ENCODE measurements at places on chromosomes 6 and 20.

GRCh38 chr6:83709748-83710050 lies 798 bp upstream of the SNAP91 start:
- no peak for DNase-seq

DNA sequence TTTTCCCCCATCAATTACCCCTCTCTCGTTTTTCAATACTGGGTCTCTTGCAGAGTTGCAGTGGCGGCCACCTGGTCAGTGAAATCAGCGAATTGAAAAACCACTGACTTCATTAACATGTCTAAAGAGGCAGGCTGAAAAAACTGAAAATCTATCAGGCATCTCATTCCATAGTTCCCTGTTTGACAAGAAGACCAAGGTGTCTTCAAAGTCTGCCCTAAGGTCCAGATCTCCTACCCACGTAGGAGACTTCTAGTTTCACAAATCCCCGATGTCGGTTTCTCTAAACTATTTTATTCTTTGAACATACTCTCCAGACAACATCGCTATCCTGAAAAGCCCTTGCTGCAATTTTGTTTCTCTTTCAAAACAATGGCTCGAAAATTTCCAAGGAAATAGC lies 796 bp upstream of the TUBB start:
- no peak for DNase-seq

- DNase-seq, result no peak
These were observed 12.8 kb downstream of the TRAF3IP2 start for GRCh38 chr6:111592726-111593511.

DNA sequence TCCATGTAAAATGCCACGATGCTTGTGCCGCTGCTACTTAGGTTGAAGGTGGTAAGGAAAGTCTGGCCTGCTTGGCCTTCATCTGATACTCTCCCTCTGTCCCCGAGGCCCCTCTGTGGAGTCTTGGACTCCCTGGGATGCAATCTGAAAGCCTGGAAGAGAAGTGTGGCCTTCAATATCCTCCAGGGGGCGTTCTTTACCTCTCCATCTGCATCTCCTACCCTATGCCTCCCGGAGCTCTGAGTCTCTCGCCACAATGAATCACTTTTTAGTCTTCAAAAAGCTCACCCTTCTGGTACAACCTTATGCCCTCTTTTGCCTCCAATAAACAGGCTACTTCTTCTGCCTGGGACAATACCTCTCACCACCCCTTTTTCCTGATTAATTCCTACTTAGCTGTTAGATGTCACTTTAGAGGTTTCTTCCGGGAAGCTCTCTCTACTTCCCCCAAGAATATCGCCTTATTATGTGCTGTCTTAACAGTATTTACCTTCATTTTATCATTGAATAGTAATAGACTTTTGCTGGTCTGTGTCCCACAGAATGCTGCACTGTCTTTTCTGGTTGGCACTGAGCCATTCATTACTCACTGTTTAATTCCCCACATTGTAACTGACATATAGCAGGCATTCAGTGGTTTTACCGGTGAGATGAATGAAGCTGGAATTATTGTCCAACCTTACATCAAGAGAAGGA lies 13.9 kb upstream of the ATG5 start:
- no peak for DNase-seq

GRCh38 chr6:106823732-106824351 lies 150.7 kb downstream of the CD24 start:
- no peak for DNase-seq

DNA sequence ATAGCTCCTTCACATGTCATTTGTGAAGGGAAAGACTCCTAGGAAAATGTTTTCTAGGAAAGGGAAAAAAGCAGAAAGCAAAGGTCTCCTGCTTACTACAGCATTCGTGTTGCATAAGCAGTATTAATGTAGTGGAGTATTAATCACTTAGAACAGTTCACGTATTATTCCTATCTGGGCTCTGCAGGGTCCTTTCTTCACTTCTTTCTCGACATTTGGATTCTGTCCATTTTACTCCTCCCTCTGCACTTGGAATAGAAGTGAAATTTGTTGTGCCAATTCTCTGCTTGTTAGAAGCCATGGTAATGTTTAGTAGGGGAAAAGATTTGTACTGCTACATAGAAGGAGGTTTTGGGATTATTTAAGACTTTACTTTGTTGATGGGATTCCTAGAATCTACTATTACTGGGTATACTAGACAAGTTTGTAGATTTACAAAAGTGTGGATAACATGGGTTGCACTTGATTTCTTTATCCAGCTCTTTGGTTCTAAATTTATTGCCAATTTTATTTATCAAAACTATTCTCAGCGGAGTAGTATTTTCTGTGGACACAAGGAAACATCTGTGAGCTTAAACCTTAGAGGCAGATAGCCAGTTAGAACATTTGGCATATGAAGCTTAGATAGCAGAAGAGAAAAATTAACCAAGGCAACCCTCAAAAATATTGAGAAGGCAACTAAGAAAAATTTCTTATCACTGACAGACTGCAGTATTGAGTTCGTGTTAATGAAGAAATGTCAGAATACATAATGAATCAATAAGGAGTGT lies 108.4 kb upstream of the ESR1 start:
- DNase-seq, result no peak

DNA sequence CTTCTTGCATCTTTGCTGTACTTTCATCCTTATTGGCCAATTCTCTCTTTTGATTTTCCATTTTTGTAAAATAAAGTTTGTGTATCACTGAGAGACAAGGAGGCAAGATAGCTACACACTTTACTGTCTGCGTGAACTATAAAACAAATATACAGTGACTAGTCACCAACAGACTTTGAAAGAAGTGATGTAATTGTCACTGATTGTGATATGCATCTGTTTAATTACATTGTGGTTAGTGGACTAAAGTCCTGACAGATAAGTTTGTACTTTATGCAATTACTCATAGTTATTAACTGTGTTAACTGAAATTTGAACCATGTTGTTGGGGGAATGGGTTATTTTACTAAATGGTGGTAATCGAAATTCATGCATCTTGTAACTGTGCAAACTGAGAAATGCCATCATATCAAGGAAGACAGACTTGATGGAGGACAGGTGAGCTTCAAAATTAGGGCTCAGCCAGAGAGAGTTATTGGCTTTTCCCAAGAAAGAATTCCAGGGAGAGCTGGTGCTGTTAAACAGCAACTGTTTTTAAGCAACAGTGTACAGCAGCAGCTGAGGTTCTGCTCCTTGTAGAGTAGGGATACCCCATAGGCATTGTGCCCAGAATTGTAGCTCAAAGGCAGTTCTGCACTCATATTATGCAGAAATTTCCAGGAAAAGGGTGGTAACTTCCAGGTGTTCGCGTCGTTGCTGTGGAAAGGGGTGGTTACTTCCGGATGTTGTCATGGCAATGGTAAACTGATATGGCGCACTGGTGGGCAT lies 62.9 kb downstream of the EFHC1 start:
- DNase-seq, result no peak

- no peak for DNase-seq
These were observed 637 bp downstream of the UBR2 start for GRCh38 chr6:42564506-42564825.

- DNase-seq, result peak; percentile 5
These were observed 712.0 kb upstream of the NRSN1 start for GRCh38 chr6:23414051-23414445.

GRCh38 chr20:13229538-13229937 lies 8.5 kb downstream of the ISM1 start:
- DNase-seq, result no peak

DNA sequence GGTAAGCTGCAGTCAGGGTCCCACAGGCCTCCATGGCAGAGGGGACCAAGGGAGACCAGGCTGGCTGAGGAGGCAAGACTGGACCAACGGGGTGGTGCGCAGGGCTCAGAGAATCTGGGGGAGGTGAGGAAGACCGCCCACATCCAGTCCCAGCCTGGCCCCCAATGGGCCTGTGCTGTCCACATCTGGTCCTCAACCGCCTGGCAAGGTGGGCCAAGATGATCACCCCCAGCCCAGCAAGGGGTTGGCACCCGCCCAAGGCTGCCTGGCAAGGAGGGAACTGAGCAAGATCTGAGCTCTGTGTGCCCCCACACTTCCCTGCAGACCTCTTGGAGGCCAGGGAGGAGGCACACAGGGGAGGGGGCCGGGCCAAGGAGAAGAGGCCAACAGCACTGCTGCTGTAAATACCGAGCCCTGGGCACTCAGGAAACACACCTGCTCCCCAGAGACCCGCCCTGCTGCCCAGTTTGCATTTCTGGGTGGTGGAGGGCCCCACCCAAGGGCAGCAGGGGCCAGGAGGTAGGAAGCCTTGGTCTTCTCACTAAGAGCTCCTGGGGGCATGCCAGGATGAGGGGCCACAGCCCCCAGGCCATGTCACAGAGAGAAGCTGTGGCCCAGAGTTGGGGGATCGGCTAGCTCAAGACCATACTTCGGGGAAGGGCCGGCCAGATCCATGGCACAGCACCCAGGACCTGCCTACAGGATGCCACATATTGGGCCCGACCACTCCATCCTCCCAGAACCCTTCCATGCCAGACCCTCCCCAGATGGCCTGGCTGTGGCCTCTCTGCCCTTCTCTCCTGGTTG lies 109.6 kb downstream of the ASXL1 start:
- no peak for DNase-seq

DNA sequence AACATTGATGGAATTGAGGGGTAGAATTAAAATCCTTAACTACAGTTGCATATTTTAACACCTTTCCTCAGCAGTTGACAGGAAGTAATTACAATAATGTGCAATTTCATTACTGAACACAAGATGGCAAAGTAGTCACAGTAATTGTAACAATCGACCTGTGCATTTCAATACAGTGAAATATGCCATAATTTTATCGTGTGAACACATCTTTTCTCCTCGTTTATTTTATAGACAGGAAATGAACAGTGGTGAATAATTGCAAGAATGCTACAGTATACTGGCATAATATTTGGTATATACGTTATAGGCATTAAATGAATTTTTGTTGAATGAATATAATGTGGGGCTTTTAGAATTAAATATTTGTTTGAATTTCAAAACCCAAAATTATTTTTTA lies 25.0 kb downstream of the CYB5R4 start:
- DNase-seq, result no peak
